ENCODE measurements at places on chromosomes 7 and 10. TPM values are rescaled to one million over a fixed set of nuclear protein-coding genes. Genes with fewer than 3 reads are reported as not detected.
A peak's percentile ranks its signal among the peaks of the same experiment; 100 is the strongest.

ADIRF gene
- not detected for polyA plus RNA-seq

CCDC186 gene
- polyA plus RNA-seq: 24.9 TPM

XPNPEP1 gene
- polyA plus RNA-seq: 29.7 TPM

FAM25G gene
- not detected for polyA plus RNA-seq

MCM10 gene
- not detected for polyA plus RNA-seq

FAM25C gene
- polyA plus RNA-seq: not detected

KEL gene
- polyA plus RNA-seq: not detected

CHST3 gene
- polyA plus RNA-seq: not detected

NCF1 gene
- 7.7 TPM for polyA plus RNA-seq

FIS1 gene
- 206 TPM for polyA plus RNA-seq

CALML5 gene
- polyA plus RNA-seq: not detected

NPY4R gene
- not detected for polyA plus RNA-seq

MMRN2 gene
- polyA plus RNA-seq: not detected

CPN1 gene
- polyA plus RNA-seq: not detected

ACSL5 gene
- polyA plus RNA-seq: 85.5 TPM

- DNase-seq: no peak
Observed at GRCh38 chr10:11276449-11276990, 258.8 kb downstream of the CELF2 start.

GRCh38 chr7:4010923-4011656 lies 671.0 kb upstream of the FOXK1 start:
- no peak for DNase-seq

GRCh38 chr10:44032216-44032615 lies 352.7 kb downstream of the CXCL12 start:
- DNase-seq: no peak

DNA sequence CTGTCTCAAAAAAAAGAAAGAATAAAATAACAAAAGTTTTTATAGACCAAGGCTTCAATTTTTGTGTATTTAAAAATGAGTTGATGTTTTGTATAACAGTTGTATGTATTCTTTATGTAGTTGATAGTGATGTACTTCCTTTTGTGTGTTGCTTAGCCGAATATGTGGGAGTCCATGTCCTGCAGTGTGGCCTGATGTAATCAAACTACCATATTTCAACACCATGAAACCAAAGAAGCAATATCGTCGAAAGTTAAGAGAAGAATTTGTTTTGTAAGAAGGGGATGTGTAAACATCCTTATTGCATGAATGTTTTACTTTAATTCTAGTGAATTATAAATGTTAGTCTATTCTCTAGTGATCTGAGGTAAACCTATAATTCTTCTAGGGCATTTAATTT lies 56.6 kb downstream of the MPLKIP start:
- no peak for DNase-seq

DNA sequence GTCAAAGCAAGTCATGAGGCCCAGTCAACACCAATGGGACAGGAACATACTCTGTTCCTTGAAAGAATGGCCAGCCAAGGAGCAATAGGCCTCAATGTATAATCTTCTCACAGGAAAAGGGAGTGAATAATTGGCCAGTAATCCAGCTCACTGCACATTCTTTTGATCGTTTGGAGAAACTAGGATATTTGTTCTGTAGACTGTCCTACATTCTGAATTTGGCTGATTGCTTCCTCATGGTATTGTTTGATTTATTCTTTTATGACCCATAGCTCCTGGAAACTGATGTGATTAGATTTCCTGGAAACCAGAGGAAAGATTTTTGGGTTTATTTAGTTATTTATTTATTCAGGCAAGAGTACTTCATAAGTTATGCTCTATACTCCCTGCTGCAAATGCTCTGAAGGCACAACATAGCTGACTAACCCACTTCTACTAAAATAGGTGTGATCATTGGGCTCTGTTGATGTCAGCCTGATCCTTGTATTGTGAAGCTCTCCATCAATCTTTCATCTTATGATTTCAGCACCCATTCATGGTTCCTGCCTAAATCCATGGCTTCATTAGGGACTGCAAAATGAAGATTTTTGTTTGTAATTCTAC lies 745.2 kb downstream of the SUGCT start:
- DNase-seq: no peak

- DNase-seq: no peak
Observed at GRCh38 chr7:7701527-7701926, 16.9 kb downstream of the RPA3 start.

- no peak for DNase-seq
Observed at GRCh38 chr7:64685091-64685490, 19.2 kb downstream of the ZNF107 start.

- DNase-seq: no peak
Observed at GRCh38 chr10:65341323-65341925, 1584.4 kb upstream of the LRRTM3 start.

- DNase-seq: no peak
Observed at GRCh38 chr7:22700559-22701002, 26.4 kb upstream of the IL6 start.

- no peak for DNase-seq
Observed at GRCh38 chr7:106326594-106327537, 42.1 kb upstream of the NAMPT start.

- no peak for DNase-seq
Observed at GRCh38 chr10:70753841-70754621, 31.1 kb downstream of the TBATA start.

DNA sequence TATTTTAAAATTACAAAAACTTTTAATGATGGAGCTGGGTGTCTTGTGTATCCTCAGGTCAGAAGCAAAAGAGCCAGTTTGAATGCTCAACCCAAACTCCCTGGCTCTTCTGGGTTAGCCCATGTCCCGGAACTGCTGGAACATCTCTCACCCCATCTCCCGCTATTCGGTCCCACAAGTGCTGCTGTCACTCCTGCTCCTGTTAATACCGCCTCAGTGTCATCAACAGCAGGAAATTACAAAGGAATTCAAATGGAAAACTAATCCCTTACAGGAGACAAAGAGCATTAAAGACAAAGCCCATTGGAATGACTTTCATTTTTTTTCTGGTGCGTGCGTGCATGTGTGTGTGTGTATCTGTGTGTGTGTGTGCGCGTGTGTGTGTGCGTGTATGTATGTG lies 112.0 kb upstream of the C7orf33 start:
- DNase-seq: no peak

DNA sequence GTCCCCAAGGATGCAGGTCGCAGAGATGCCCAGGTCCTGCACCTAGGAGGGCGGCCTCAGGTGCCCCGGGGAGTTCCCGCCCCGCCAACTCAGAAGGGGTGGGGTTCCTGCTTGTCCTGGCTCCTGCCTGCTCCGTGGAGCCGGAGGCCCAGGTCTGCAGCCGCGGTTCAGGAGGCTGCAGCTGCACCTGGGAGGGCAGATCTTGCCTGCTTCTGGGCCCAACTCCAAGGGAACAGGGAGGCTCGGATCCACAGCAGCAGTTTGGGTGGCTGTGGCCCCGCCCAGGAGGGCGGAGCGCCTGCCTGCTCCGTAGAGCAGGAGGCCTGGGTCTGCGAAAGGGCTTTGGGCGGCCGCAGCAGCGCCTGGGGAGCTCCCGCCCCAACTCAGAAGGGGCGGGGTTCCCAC lies 108.2 kb upstream of the EGR2 start:
- DNase-seq: no peak

- DNase-seq: no peak
Observed at GRCh38 chr10:73799899-73800559, 11.4 kb downstream of the NDST2 start.

GRCh38 chr7:133135451-133135850 lies 53.6 kb upstream of the CHCHD3 start:
- DNase-seq: no peak

DNA sequence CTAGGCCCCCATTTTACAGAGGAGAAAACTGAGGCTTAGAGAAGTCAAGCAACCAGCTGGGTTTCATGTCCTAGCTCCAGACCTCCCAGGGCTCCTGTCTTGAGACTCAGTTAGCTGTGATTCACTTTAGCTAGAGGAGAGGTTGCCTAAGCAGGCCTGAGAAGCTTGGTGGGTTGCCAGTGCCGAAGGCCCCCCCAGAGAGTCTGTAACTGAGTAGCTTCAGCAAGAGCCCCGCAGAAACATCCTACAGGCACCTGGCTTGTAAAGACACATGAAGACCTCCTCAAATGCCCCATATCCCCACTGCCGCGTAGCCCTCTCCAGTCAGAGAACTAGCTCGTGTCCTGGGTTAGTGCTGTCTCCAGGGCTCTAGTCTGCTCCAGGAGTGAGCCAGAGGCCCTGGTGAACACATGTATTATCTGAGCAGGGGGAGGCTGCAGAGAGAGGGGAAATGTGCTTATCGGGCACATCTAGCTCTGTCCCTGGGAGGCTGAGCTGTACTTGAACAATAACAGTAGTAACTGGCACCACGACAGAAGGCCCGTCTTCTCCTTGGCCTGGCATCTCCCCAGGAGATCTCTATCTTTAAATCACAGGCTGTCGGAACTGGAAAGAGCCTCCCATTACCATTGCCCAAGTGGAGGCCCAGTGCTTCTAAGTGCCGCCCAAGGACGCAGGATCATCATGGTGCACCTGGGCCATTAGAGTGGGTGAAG lies 28.9 kb downstream of the UNC5B start:
- DNase-seq: no peak

- peak; percentile 37 for DNase-seq
Observed at GRCh38 chr7:2477447-2478398, 1.5 kb upstream of the GRIFIN start.

GRCh38 chr10:78657163-78657861 lies 411.5 kb upstream of the ZMIZ1 start:
- DNase-seq: peak; percentile 32

- no peak for DNase-seq
Observed at GRCh38 chr10:107418085-107418806, 253.7 kb upstream of the SORCS1 start.

- no peak for DNase-seq
Observed at GRCh38 chr7:51706851-51707250, 390.2 kb upstream of the COBL start.

DNA sequence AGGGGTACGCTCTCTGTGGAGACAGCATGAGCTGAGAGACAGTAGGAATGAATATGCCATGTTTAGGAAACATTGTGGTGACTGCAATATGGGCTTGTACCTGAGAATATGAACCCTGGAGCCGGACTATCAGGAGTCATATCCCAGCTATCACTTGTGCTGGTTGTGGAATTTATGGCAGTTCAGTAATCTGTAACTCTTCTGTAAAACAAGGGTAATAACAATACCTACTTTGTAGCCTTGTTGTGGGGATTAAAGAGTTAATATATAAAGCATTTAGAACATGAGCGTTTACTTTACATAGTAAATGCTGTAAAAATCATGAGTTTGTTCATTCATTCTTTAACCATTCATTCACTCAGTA lies 44.4 kb downstream of the EXOC6 start:
- no peak for DNase-seq

- no peak for DNase-seq
Observed at GRCh38 chr10:63697956-63698786, 177.0 kb downstream of the REEP3 start.

DNA sequence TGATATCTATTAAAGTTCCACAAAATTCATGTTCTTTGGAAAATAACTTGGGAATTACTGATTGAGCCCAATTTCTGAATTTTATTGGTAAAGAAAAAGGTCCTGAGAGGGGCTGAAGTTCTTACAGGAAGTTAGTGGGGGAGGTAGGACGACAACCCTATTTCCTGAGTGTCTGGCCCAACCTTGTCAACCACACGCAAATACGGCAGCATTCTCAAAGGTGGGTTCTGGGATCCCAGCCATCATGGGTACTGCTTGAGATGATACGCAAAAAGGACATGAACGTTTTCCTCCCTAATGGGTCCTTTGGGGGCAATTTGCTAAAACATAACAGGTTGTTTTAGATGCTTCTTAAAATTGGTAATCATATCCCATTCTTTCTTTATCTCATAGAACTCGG lies 2.7 kb upstream of the PDCD4 start:
- DNase-seq: peak; percentile 47

DNA sequence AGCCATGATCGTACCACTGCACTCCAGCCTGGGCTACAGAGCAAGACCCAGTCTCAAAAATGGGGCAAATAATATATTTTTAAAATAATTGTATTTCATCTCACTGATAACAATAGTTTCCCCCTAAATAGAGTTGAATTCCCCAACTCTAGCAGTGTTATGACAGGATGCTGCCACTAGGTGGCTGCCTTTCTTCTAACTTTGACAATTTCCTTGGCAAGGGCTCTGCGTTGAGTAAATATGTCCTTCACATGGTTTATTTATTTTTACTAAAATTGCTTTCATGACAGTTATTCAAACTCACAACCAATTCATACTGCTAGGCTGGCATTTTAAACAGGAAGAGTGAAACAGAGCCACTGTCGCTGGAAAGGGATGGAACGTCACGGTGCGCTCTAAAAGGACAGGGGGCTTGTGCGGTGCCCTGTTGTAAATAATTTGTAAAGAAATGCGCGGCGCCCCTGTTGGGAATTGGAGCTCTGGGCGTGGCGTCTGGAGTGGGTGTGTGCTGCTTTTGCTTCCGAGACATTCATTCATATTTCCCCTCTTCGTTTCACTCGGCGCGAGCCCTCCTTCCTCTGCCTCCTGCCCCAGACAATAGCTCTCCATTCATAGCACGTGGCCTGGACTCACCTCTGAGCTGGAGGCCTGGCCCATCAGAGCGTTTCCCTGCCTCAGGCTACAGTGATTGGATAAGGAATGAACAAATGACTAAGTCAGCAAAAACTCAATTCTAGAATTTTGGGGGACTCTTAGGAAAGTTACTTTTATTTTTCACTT lies 20.5 kb upstream of the PITRM1 start:
- DNase-seq: peak; percentile 33

DNA sequence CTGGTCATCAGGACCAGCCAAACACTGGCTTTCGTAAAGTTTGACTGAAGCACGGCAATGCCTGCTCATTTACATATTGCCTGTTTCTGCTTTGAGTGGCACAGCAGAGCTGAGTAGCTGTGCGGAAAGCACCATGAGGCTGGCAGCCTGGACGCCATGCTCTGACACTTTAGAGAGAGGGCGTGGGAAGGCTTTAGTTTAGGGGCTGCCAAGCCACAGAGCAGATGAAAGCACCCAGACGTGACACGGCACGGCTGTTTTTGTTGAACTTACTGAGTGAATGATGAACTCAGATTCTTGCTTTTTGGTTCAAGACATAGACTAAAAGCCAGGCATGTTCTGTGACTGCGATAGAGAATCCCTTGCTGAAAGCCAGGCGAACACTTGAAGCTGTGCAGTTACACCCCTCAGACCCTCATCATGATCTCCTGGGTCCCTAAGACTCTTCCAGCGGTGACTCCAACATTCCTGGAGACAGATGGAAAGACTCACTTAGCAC lies 182.1 kb downstream of the ZMYND11 start:
- no peak for DNase-seq
